ENCODE measurements at places on chromosomes 6 and 20. TPM values are rescaled to one million over a fixed set of nuclear protein-coding genes. Genes with fewer than 3 reads are reported as not detected.

The FILIP1 gene
- total RNA-seq = 0.48 TPM

The STX11 gene
- 2.2 TPM for total RNA-seq

The GSTA2 gene
- not detected for total RNA-seq

The CMTR1 gene
- total RNA-seq = 15.1 TPM

The TRIM31 gene
- 2.1 TPM for total RNA-seq

The CFAP61 gene
- 0.45 TPM for total RNA-seq

All from A549 treated with CpdA at 1 μM for 4 hours (cell line).